Activated CD8-positive, alpha-beta memory T cell treated with anti-CD3 and anti-CD28 coated beads for 1 hour (primary cell): ENCODE measurements at places on chromosomes 3 and 15.

DNA sequence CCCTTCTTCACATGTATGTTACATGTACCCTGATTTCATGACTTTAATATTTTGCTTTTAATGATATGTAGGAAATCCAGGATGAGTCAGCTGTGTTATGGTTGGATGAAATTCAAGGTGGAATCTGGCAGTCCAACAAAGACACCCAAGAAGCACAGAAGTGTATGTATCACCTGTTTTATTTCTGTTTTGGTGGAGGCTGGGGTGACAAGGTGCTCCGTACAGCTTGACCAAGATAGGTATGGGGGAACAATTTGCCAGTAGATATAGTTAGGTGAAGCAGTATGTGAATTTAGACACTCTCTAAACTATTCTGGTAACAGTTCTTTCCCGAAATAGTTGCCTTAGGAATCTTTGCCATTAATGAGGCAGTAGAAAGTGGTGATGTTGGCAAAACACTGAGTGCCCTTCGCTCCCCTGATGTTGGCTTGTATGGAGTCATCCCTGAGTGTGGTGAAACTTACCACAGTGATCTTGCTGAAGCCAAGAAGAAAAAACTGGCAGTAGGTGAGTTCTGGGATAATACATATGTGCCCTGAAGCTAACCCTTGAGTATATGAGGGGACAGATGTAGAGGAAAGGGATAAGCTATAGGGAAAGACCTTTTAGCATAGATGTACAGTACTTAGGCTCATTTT lies 63.7 kb upstream of the CRTC3 start:
- no peak for DNase-seq

DNA sequence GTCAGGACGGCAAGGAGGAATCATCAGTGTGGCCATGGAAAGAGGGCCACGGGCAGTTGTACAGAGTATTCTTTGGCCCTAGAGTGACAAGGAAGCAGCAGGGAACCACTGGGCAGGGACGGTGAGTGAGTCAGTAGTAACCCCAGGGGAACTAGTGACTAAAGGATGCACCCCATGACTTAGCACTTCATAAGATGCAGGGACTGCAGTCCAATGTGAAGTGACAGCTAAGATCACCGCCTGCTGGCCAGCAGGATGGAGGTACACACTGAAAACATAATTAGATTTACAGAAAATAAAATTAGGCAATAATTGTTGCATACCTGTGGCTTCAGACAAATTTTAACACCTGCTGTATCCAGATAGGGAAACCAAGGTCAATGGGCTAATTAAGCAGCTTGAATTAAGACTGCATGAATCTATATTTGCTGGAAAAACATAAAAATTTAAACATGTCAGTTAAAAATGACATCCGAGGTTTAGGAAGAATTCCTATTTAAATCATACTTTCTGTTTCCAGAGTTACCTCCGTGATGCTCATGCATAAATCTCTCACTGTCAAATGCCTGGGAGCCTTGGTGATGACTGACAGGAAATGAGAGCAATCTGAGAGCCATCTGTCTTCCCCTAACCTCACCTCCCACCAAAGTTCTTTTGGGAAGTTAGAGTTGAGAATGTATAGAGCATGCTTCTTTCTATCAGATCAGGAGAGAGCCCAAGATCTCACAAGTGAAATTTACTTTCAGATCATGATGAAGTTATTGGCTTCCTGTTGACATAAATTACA lies 56.5 kb downstream of the DCLK3 start:
- no peak for DNase-seq

DNA sequence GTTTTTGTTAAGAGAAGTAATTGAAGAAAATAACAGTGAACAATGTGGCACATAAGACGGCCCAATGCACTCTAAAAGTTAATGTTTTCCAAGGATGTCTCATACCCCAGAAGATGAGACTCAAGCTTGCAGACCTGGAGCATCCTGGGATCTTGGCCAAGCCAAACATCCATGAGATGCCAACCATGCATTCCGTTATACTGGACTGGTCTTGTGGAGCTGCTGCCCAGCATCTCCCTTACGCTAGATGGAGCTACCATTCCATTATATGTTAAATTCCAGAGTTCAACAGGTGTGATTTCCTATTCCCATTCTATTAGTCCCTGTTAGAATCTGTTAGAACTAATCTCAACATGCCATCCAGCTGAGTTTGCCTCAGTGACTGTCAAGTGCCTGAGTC lies 181.8 kb downstream of the PDCD6IP start:
- DNase-seq: no peak

DNA sequence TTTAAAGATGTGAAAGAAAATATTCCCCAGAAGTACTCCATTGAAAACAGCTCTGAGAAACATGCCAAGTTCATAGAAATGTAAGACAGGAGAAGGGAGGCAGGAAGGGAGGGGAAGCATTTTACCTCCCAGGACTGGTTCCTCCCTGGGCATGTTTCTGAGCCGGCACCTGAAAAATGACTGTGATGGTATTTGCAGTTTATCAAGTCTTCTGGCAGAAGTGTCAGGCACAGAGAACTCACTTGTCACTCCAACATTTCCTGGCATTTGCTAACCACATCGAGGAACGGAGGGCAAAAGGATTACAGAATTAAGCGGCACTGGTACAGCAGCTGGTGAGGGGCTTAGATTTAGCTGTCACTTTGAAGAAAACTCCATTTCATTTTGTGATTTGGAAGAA lies 1054.0 kb downstream of the TUSC7 start:
- no peak for DNase-seq

GRCh38 chr15:85440451-85440850 lies 60.0 kb downstream of the AKAP13 start:
- DNase-seq: no peak

GRCh38 chr3:197417441-197417840 lies 119.0 kb upstream of the DLG1 start:
- no peak for DNase-seq

DNA sequence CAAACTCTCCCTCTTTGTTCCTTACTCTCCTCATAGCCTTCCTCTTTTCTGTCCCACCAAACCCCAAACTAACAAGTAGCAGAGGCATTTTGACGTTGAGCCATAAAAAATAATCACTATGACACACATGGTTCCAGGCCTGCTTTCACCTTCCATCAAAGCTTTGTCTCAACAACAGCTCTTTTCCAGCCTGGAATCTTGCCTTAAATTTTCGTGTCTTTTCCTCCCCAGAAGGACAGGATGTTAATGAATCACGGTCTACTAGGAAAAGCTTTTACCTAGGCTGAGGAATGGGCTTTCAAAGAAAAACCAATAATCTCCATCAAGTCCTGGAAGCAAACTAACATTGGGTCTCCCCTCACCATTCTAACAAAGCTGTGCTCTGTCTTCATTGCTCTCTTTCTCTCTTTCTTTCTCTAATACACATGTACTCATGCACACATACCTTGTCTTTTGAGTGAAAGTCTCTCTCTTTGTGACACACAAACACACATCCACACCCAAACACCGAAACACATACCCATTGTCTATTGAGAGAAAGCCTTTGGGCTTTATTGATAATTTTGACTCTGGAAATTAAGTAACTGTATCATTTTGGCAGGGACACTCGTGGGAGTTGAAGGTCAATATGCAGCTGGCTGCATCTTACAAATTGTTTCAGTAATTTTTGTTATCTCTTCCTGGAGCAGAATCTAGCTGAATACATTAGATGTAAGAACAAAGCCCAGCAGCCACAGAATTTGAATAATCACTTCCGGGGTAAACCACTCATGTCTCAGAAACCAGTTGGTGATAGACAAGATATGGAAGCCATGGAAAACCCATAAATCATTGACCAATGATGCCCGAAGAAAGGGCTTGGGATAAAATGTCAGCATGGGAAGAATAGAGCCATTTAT lies 107.4 kb upstream of the SLC4A7 start:
- DNase-seq: no peak

DNA sequence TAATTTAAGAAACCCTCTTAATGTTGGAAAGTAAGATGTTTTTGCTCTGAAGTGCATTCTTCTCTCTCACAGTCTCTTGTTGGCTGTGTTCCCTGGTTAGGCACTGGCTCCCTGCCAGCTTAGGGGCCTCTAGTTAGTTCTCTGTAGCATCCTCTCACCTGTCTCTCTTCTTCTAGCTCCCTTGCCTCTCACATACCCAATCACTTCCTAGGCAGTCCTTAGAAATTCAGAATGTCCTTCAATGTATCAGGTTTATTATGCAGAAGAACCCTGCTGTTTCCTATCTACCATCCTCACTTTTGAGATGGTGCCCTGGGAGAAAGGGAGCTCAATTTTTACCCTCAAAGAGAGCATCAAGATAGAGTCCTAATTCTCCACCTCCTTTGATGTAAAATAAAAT lies 36.2 kb upstream of the CPNE4 start:
- no peak for DNase-seq

DNA sequence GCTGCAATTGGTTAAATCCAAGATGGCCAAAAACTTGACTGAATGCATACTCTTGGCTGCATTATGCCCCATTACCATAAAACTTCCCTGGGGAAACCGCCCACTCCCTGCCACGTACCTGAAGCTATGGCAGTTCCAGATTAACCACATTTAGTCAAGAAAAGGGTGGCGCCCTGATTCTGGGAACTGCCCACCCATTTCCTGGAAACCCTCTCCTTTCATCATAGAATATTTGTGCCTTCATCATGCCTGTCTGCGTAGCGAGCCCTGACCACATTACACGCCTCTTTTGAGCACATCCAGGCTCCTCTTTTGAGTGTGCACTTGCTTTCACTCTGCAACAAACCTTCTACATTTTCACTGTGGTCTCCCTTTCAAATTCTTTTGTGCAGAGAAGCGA lies 5.2 kb downstream of the LINS1 start:
- peak; percentile 61 for DNase-seq

GRCh38 chr3:161781381-161781780 lies 284.8 kb downstream of the OTOL1 start:
- DNase-seq: no peak

GRCh38 chr3:172129850-172130716 lies 90.7 kb downstream of the FNDC3B start:
- peak; percentile 37 for DNase-seq

DNA sequence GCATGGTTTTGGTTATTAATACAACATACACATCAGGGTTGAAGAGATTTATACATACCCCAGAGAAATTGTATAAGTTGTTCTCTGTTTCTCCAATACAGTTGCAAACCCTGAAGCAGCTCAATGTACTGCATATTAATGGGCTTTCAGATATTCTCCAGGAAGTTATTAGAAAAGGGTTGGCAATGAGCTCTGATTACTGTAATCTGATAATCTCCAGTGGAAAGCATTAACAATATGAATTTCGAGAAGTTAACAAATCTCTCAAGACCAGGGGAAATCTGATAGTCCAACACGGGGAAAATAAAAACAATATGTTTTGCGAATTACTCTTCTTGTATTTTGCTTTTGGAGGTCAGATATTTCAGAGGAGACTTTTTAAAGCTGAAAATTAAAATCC lies 950.1 kb downstream of the TBL1XR1 start:
- DNase-seq: no peak

GRCh38 chr3:195165790-195166189 lies 105.2 kb downstream of the XXYLT1 start:
- DNase-seq: no peak

GRCh38 chr3:11549580-11550140 lies 94.1 kb downstream of the VGLL4 start:
- DNase-seq: no peak

DNA sequence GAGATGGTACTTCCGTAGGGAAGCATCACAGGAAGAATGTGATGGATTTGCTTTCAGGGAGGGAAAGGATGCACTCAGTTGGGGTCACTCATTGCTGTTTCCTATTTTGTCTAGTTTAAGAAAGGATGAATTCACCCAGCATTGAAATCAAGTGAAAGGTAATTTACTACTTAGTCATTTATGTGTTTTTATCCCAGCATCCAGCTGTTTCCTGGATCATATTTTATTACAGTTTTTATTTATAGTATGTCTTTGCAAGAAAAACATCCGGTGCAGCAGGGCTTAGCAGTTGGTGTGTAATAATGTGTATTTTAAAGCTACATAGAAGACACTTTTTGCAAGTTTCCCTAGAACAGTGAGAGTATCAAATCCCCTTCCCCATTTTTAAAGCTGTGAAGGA lies 37.4 kb upstream of the GOLGA8B start:
- no peak for DNase-seq

DNA sequence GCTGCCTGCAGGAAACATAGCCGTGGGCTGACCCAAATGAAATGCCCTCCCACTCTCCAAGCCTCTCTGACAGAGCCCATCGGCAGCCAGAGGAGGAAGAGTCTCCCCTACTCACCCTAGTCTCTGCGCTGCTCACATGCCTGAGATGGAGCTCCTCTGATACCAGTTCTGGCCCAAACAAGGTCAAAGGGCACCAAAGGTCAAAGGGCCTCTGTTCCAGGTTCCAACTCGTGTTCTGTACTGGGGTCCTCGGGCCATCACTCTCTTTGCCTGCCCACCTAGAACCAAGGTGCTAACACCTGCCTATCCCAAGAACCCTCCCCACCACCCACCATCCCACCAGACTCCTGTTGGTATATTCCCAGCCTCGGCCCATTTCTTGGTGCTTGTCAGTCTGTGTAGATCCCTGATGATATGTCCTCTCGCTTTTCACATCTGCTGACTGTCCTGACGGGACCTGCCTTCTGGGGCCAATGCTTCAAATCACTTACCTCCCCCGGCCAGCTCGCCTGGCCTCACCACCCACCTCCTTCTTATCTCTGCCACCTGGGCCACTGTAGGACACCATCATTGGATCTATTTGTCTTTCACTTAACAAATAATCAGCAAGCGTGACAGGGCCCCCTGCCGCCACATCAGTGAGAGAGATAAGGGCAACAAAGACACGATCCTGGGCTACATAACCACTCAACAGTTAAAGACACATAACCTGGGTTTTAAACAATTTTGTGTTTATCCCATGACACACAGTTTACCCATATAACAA lies 90.4 kb downstream of the SRGAP3 start:
- no peak for DNase-seq

- DNase-seq: no peak
Observed at GRCh38 chr3:165883863-165884478, 46.7 kb upstream of the BCHE start.
